Psoas muscle (tissue), 8 donors: ENCODE measurements at places on chromosomes 1 and 21.

DNA sequence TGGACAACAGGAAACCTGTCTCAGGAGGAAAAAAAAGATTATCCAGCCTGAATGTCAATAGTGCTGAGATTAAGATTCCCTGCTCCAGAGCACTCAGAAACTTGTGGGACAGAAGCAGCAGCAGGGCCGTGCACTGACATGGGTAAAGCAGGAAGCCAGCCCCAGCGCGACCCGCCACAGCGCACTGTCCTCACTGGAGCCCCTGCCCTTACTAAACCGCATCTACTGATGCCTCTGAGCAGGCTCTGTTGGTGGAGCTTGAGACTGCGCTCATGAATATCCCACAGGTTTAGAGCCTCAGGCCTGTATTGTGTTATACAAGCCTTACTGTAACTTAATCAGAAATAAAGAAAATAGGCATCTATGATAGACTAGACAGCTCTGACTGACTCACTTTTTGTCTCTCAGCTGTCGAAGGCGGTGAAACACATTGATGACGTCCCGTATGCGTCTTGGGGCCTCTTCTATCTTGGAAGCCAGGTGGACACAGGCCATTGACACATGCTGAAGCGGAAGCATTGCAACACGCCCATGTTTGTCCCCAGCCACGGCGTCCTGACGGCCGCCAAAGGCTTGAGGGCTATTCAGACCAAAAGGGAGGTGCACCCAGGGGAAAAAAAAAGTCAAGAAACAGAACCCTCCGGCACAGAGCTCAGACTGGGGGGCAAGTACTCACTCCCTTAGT, 1.2 kb downstream of the CCNL2 start:
- DNase-seq: peak; percentile 78

GRCh38 chr1:8520483-8520966, 202.6 kb downstream of the SLC45A1 start:
- DNase-seq: no peak

- DNase-seq: no peak
These were observed 28.1 kb downstream of the EPHA2 start for GRCh38 chr1:16127676-16128337.

GRCh38 chr1:180791806-180792205, 120.9 kb upstream of the KIAA1614 start:
- DNase-seq: no peak

DNA sequence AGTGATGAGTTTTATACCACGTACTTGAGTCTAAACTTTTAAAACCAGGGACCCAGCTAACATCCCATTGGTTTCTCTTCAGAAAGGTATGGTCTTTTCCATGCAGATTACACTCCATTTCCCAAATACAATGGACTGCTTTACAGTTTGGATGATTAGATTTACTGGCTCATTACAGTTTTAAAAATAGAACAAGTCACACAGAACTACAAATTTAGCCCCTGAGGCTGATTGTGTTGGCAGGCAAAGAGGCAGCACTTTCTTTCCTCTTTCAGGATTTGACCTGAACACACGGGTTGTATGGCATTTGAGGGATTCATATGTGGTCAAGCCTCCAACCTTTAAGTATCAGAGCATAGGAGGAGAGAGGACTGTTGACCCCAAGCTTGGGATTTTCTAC, 21.8 kb upstream of the VTCN1 start:
- no peak for DNase-seq

DNA sequence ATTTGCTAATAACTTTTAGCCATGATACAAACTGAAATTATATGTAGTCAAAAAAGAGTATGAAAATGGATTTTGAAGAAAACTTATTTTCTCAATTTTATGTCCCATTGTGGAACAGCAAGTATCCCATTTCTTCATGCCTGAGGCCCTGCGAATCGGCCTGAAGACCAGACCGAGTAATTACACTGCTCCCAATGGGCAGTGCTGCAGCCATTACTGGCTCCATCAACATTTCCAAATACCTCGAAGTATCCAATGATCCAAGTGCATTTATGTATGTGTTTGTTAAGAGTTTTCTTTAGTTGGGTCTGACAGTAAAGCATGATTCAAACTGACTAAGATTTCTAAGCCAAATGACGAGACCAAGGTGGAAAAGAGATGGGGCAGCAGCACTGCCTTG, 44.4 kb downstream of the HSF2BP start:
- no peak for DNase-seq

- no peak for DNase-seq
These were observed 19.1 kb upstream of the SLC5A9 start for GRCh38 chr1:48203287-48203900.

- no peak for DNase-seq
These were observed 139.3 kb downstream of the TIAM1 start for GRCh38 chr21:31204801-31205200.

- DNase-seq: no peak
These were observed 36.4 kb upstream of the FASLG start for GRCh38 chr1:172622541-172622940.

DNA sequence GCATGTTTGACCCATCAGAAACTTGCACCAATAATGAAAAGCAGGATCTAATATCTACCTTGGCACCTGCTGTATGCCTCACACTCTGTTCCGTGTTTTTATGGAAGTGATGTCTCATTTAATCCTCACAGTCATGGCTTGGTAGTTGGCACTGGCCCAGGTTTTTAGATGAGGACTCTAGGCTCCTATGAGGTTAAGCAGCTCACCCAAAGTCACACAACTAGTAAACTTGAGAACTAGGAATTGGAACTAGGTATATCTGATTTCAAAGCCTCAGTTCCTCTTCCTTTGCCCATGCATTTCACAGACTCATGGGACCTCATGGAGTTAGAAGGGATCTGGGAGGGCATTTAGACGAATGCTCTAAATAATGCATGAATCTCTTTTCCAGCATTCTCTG, 21.3 kb upstream of the TARBP1 start:
- DNase-seq: no peak

GRCh38 chr1:235073331-235073967, 55.2 kb downstream of the TOMM20 start:
- DNase-seq: peak; percentile 88

- no peak for DNase-seq
These were observed 184.5 kb downstream of the FASLG start for GRCh38 chr1:172843444-172843843.

DNA sequence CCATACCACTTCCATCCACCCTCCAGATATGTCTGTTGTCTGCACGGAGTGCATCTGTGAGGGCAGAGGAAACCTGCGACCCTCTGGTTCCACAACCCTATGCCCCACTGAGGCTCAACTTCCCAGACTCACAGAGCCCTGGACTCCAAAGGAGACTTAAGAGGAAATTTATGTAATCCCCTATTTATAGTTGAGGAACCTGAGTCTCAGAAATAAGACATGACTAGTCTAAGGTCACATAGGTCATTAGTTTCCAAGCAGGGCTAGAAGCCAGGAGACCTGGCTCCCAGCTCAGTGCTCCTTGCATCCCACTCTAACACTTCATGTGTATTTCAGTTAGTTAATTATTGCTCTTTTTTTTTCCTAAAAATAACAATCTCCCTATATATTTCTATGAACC, 15.7 kb upstream of the LEMD1 start:
- DNase-seq: no peak

- no peak for DNase-seq
These were observed 31.6 kb downstream of the VWA5B1 start for GRCh38 chr1:20322081-20322824.

- DNase-seq: no peak
These were observed 407.8 kb upstream of the DAB1 start for GRCh38 chr1:57831624-57832023.

GRCh38 chr21:35400233-35400939, 351.3 kb upstream of the RUNX1 start:
- DNase-seq: no peak

- no peak for DNase-seq
These were observed 1.5 kb upstream of the GPR137B start for GRCh38 chr1:236140705-236141446.

DNA sequence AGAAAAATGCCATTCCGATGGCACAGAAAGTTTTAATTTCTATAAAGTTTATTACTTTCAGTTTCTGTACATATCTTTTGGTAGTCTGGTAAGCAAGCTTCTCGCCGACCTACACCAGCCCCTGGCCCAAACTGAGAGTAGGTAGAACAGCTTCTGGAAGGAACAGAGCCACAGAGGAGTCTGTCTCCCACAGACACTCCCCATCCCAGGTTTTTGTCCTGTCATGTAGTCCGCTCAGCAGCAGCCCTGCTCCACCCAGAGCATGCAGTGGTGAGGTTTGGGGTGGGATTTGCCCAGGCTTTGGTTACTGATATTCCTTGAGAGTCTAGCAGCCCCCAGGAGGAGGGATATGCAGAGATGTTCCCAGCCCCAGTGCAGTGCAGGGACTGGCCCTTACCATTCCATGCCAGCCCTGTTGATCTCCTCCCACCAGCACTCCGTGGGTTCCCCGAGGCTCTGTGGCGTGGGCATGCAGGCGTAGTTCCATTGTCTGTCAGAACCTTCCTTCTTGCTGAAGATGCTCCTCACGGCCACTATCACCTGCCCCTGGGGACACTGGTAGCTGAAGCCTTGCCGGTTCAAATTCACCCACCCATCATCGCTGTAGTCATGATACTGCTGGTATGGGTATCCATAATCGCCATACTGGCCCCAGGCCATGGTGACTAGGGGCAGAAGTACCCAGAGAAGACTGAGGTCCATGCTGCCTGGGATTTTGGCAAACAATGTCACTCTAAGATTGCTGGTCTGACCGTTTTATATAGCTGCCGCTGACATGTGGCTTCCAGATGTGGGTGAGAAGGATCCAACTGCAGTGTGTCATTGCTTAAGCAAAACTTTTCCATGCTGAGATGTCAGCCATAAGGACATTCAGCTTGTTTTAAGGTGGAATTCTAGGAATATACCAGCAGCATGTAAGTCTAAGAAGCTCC, at the start of gene DPT:
DPT (minus strand) TSS at position 734 of the 932 bp plus-strand sequence; CDS start at position 702, 32 bp downstream.
- DNase-seq: peak; percentile 47

DNA sequence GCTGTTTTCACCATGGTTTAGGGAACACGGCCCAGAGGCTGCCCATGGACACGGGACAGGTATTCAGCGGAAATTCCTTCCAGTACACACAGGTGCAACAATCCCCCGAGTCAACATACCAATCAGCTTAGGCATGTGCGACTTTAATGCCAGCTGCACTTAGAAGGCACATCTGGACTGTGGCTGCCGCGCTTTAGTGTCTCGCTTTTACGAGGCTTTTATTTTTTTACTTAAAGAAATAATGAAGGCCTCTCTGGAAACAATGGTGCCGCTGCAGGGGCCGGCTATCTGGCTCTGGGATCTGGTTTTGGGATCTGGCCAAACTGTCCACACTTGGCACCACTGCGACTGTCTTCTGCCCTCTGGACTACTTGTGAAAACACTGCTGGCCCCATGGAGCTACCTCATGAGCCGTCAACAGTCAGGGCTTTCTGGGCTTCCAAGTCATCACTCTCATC, 55.5 kb downstream of the SLC66A1 start:
- DNase-seq: no peak

DNA sequence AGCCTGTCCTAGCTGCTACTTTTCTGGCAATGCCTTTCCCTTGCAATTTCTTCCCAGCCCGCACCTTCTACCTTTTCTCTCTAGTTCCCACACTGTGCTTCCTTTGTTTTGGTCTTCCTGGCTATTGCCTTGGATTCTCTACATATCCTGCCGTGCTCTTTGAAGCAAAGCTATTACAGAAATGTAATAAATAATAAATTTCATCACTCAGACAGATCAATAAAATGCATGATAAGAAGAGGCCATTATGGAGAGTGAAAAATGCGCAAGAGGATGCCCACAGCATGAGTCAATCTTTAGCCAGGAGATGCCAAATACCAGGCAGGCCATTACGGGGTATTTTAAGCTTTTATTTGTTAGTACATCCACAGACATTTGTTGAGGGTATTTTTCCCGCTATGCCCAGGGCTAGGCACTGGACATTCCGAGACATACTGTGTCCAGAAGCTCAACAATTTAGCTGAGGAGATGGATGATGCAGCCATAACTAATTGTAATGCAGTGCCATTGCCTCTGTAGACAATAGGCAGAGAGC, 163.6 kb downstream of the ST6GALNAC3 start:
- no peak for DNase-seq

DNA sequence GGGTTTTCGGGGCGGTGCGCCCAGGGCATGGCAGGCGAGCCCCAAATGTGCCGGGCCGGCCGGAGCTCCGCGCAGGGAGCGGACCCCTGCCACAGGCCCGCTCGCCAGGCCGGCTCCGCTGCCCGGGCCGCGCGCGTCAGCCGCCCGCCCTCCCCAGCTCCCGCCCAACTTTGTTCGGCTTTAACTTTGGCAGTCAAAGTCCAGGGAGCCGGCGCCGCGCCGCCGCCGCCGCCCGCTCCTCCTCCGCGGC, 488 bp downstream of the SLC35D1 start:
- peak; percentile 58 for DNase-seq

- DNase-seq: no peak
These were observed 45.8 kb downstream of the MIGA1 start for GRCh38 chr1:77825131-77825709.

DNA sequence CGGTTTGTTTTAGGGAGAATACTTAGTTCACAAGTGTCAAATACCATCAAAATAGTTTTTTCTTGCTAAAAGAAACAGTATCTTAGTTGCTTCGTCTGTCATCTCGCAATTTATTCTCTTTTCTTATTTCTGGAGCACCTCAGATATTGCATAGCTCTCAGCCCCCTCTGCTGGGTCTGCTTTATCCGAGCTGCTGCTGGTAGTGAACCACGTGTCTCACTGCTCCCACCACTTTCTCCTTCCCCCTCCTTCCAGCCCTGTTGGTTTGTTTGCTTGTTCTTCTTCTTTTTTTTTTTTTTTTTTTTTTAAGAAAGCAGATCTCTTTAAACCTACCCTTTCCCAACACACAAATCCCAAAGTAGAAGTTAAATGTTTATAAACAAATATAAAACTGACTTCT, 170.8 kb downstream of the EDEM3 start:
- no peak for DNase-seq

- DNase-seq: no peak
These were observed 30.9 kb upstream of the NTMT2 start for GRCh38 chr1:170114906-170115305.

- peak; percentile 13 for DNase-seq
These were observed 685.0 kb downstream of the ADGRL2 start for GRCh38 chr1:82485591-82486369.

DNA sequence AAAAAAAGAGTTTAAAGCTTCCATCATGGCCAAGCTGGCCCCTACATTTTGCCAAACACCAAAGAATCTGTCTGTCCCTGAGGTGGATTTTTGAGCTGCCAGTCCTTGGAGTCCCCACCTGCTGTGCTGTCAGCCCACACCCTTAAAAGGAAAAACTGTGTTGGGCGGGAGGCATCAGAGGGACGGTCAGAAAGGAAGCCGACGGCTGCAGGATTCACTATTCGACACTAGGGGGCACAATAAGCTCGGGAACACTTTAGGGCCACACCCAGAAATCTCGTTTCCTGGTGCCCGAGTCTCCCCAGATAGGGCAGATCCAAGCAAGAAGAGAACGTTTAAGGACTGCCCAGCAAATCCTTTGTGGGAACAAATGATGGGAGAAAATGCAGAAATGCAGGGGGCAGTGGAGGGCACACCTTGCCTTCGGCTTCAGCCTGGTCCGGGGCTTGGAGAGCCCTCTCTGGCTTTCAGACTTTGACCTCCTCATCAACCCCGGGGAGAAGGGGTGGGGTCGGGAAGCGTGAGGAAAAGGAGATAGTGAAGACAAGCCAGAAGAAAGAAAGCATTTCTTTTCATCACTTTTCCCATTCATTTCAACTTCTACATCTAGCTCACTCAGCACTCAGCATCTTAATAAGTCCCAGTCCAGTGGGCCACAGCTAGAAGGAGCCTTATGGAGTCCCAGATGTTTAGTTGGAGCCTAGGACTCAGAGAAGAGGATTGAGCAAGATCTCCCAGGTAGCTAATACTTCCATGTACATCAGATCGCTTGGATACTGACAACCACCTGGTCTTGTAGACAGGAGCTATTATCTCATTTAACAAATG, 5.0 kb upstream of the CTTNBP2NL start:
- DNase-seq: peak; percentile 83
